Fibroblast of lung (primary cell): ENCODE measurements at places on chromosomes 11 and 22. TPM values are rescaled to one million over a fixed set of nuclear protein-coding genes. Genes with fewer than 3 reads are reported as not detected.

DNA sequence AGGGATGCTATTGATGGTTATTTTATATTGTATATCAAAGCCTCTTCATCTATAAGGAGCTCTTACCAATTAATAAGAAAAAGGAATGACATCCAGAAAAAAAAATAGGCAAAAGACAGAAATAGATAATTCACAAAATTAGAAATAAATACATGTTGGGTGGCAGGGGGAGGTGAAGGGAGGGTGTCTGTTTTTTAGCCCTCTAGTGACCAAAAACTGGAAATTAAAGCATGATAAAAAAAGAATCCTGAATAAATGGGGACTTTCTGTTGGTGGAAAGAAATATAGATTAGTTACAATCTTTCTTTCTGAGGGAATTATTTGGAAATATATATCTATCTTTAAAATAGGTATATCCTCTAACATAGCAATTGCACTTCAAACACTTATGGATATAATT, 42.0 kb upstream of the TTC36 start:
- DNase-seq, result no peak

GRCh38 chr11:128021349-128022006, 565.9 kb downstream of the ETS1 start:
- DNase-seq, result peak; percentile 21

DNA sequence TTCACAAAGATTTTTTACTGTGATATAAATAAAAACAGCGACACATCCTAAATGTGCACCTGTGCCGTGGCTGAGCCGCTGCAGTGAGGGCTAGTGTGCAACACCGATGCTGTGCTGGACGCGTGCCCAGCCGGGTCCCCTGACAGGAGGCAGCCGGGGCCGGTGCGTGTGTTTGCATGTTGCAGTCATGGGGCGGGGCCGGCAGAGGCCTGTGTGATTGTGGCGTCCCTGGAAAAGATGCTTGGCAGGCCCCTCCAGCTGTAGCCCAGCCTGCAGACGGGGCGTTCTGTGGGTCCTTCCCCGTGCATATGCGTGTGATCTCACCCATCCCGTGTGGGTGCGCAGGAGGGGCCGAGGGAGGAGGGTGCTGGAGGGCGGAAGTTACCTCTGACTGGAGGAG, 30.6 kb downstream of the MUC6 start:
- DNase-seq, result no peak

DNA sequence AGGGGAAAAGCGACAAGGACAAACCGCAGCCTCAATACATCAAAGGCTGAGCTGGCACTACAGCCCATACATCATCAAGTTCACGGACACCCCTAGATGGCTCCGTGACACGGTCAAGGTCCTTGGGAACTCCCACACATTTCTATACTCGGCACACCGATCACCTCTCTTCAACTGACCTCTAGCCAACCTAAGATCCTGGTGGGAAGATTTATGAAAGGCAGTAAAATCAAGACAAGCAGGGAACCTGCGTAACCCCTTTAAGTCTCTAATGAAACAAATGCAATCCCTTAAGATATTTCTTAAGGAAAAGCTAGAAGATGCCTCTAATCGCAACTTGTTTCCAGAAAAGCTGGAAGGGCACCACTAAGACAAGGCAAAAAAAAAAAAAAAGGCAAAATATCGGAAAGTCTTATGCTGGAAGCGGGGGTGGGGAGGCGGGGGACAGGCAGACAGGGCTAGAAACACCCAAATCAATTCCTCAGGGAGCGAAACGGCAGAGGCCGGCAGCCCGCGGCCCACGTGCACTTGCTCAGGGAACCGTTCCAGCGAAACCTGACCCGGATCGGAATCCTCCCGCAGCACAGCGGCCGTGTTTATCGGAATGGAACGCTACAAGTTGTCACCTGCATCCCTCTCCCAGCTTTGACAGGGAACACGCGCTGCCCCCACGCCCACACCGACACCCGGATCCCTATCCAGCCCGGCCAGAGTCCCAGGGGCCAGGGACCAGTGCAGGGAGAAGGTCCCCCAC, 1.4 kb downstream of the ARHGAP20 start:
- peak; percentile 43 for DNase-seq

GRCh38 chr22:25749420-25750169, 7.6 kb downstream of the MYO18B start:
- peak; percentile 37 for DNase-seq

DNA sequence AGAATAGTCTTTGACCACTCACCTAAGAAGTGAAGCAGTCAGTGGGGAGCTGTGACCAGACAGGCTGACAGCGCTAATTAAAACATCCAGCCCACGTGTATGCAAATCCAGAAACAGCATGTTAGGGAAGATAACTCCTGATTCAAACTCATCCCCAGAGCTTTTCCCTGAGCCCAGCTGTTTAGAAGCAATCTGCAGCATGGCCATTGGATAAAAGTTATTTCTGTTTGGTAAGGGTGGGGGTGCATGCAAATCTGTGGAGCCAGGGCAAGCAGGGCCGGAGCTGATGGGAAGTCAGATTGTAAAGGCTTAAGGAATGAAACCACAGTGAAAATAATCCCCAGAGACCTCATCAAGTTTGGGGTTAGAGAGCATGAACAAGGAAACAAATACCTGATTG, 247.9 kb upstream of the KIRREL3 start:
- DNase-seq, result no peak

- DNase-seq, result peak; percentile 50
These were observed 258.5 kb downstream of the FAM76B start for GRCh38 chr11:95531116-95531515.

DNA sequence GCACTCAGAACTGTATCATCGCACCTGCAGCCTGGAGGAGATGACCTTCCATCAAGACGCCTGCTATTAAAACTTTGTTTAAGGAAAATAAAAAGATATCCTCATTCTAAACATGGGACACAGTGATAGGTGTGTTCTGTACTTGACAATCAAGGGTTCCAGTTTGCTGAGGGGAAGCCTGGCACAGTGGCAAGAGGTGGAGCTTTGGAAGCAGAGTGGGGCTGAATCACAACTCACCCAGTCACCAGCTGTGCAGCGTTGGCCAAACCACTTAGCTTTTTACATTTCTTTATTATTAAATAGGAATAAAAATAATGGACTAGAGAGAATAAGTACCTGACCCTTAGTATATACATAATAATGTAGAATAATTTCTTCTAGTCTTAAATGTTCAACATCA, 220.7 kb downstream of the TENM4 start:
- DNase-seq, result peak; percentile 20

The PARVB gene
- 8.5 and 12.1 TPM in 2 replicates for total RNA-seq

The MRGPRX3 gene
- not detected in 2 replicates for total RNA-seq

The KRTAP5-7 gene
- total RNA-seq, result under 0.01 and 0.17 TPM in 2 replicates

The NTM gene
- 9.2 and 28.6 TPM in 2 replicates for total RNA-seq

The BAIAP2L2 gene
- 0.26 and 0.83 TPM in 2 replicates for total RNA-seq

The OR2AG2 gene
- total RNA-seq, result under 0.01 TPM in 2 replicates

The C11orf21 gene
- total RNA-seq, result under 0.01 TPM in 1 of 2 replicates, not detected in the other
